Prostate gland (tissue), 2 donors: ENCODE measurements at places on chromosomes 5 and 9. TPM values are rescaled to one million over a fixed set of nuclear protein-coding genes. Genes with fewer than 3 reads are reported as not detected.

DNA sequence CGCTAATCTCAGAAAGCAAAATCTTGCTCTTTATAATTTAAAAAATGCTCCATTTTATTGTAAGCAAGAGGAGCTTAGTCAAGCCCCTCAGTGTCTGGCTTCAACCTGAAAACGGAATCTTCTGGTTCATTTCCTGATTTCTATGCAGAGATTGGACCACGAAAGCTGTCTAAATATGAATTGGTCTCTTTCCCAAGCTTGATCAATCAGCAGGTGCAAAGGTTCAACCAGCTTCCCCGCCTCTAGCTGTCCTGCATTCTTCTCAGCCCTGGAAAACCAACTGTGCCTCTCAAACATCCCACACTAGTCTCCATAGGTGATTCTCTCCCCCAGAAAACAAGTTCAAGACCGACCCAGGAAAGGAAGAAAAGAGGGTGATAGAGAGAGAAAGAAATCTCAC, 34.5 kb downstream of the FNBP1 start:
- H3K4me3 ChIP-seq: no peak overlapping the region
- no peaks in the 10 kb centered on the region for H3K36me3 ChIP-seq
- no peaks in the 10 kb centered on the region for H3K27me3 ChIP-seq
- H3K4me1 ChIP-seq: no peaks in the 10 kb centered on the region
- DNase-seq: no peak

GRCh38 chr5:95217351-95217750, 67.5 kb downstream of the MCTP1 start:
- H3K4me3 ChIP-seq: no peak overlapping the region
- no peaks in the 10 kb centered on the region for H3K36me3 ChIP-seq
- H3K27ac ChIP-seq: no peak overlapping the region
- no peak for DNase-seq
- no peaks in the 10 kb centered on the region for H3K4me1 ChIP-seq
- no peaks in the 10 kb centered on the region for H3K27me3 ChIP-seq

- no peaks in the 10 kb centered on the region for H3K4me1 ChIP-seq
- no peaks in the 10 kb centered on the region for H3K36me3 ChIP-seq
- H3K27me3 ChIP-seq: no peaks in the 10 kb centered on the region
These were observed 56.2 kb downstream of the CTNNA1 start for GRCh38 chr5:138809391-138809790.

DNA sequence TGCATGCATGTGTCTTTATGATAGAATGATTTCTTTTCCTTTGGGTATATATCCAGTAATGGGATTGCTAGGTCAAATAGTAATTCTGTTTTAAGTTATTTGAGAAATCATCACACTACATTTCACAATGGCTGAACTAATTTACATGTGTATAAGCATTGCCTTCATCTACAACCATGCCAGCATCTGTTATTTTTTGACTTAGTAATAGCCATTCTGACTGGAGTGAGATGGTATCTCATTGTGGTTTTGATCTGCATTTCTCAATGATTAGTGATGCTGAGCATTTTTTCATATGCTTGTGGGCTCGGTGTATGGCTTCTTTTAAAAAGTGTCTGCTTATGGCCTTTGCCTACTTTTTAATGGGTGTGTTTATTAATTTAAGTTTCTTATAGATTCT, 102.3 kb upstream of the CCDC112 start:
- no peaks in the 10 kb centered on the region for H3K4me1 ChIP-seq
- no peaks in the 10 kb centered on the region for H3K36me3 ChIP-seq
- no peak overlapping the region for H3K4me3 ChIP-seq
- no peak overlapping the region for H3K27ac ChIP-seq
- H3K27me3 ChIP-seq: no peaks in the 10 kb centered on the region

DNA sequence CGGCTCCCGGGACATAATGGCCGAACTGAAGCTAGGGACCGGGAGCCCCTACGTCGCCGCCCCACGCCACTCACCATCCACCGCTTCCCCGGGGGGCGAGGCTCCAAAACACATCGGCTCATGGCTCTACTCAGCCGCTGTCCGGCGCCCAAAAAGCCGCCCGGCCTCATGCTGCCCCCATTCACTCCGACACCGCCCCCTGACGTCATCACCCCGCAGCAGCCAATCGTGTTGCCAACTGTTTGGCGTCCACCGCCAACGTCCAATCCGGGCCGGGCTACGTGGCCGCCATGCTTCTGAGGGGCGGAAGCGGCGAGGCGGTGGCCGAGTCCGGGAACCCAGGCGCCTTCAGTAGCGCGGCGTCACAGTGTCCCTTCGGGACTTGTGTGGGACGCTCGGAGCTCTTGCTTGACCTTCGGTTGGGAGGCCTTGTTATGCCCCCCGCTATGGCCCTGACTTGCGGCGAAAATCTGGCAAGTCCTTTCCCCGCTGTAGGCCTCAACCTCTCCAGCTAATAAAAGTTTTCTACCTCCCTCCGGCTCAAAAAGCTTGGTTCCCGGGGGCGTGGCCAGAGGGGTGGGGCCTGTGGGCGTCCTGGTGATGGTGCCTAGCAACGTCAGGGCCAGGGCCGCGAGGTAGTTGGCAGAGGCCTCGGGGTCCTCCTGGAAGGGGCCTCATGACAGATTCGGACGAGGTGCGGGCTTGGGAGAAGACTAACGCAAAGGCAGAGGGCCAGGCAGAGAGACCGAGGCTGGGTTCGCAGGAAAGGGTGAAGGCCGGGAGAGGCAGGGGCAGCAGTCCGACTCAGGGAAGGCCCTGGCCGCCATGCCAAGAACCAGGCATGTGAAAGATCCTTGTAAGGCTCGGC, at the start of the genes PTRH1 and TTC16:
TSS of gene PTRH1 (minus strand) at position 194 of the 868 bp plus-strand sequence. CDS start at position 170, 24 bp downstream.
TSS of gene TTC16 (plus strand) at position 610 of the 868 bp plus-strand sequence. CDS start at position 677, 67 bp downstream.
- H3K27me3 ChIP-seq: no peaks in the 10 kb centered on the region
- peak within 1 kb of the TSS; percentile 86 for H3K27ac ChIP-seq
- DNase-seq: peak; percentile 97
- H3K36me3 ChIP-seq: no peaks in the 10 kb centered on the region

- no peaks in the 10 kb centered on the region for H3K36me3 ChIP-seq
- H3K27me3 ChIP-seq: no peaks in the 10 kb centered on the region
- no peak overlapping the region for H3K4me3 ChIP-seq
- H3K27ac ChIP-seq: no peak overlapping the region
- DNase-seq: no peak
These were observed 23.5 kb downstream of the NTNG2 start for GRCh38 chr9:132185073-132186009.

DNA sequence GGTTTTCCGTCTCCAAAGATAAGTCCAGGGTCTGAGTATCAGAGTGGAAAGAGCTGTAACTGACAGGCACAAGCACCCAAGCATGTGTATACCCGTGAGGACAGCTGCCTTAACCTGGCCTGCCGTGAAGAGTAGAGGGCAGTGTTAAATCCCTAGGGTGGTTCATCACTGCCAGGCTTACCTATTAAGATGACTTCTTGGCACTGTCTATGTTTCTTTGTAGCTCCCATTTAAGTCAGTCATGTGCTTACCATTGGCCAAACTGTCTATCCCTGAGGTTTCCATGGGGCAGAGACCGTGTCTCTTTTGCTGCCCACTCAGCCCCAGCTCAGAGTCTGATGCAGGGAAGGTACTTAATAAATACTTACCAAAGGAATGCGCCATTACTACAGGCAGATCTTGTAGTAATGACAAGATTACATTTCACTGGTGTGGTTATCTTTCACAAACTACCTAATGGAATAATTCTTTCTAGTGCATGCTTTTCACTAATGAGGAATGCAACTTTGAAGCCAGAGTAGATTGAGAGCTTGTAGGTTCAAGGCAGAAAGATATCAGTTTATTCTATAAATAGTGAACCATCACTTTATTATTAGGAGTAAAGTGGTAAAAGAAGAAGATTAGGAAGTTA, 64.2 kb downstream of the SNX24 start:
- no peak overlapping the region for H3K4me3 ChIP-seq
- H3K4me1 ChIP-seq: no peaks in the 10 kb centered on the region
- no peaks in the 10 kb centered on the region for H3K36me3 ChIP-seq
- no peak overlapping the region for H3K27ac ChIP-seq

GRCh38 chr9:18618862-18619261, 144.9 kb downstream of the ADAMTSL1 start:
- no peaks in the 10 kb centered on the region for H3K36me3 ChIP-seq
- no peak for DNase-seq
- no peaks in the 10 kb centered on the region for H3K4me1 ChIP-seq
- H3K27me3 ChIP-seq: no peaks in the 10 kb centered on the region

DNA sequence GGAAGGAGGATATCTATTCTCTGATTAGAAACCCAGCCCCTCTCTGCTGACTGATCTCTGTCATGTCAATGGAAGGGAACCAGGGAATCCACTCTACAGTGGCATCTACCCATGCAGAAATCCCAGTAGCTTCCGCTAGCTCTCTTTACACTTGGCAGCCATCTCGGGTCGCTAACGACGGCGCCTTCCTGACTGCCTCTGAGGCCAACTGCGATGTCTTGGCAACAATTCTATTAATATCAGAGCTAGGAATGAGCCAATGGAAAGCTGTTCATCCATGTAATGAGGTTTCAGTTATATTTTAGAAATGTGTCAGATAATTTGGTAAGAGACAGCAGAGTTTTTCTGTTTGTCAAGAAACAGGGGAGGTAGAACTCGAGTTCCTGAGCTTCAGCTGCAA, 67.6 kb upstream of the ATP10B start:
- H3K4me1 ChIP-seq: no peaks in the 10 kb centered on the region
- H3K36me3 ChIP-seq: no peaks in the 10 kb centered on the region
- DNase-seq: no peak
- H3K27me3 ChIP-seq: no peaks in the 10 kb centered on the region

GRCh38 chr9:85258823-85259370, 482.9 kb downstream of the AGTPBP1 start:
- no peaks in the 10 kb centered on the region for H3K4me1 ChIP-seq
- H3K36me3 ChIP-seq: no peaks in the 10 kb centered on the region
- H3K27ac ChIP-seq: no peak overlapping the region
- peak; percentile 16 for DNase-seq

DNA sequence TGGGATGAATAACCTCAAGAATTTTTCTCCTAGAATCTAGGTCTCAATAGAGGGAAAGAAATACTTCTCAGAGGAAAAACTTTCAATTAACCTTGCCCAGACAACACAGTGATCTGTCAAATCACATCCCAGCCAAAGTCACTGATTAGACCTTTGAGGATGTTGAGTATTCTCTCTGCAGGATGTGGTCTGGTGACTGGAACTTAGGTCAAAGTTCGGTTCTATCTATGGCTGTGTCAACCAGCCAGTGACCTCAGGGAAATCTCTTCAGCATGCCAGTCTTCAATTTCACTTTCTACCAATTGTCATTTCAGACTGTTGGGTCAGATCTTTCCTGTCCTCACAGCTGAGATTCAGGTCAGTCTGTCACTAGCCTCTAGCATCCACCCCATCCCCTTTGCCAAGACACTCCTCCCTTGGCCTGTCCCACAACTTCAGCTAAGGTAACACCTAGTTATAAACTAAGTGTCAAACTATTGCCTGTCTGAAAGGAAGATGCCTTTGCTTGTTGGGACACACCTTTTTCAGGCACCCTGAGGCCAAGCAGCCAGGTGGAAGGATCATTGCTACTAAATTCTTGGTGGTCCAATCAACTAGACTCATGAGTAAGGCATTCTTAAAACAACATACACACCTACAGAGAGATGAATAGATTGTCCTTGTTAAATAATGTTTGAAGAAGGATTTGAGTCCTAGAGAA, 156.3 kb upstream of the FST start:
- no peak overlapping the region for H3K4me3 ChIP-seq
- H3K36me3 ChIP-seq: no peaks in the 10 kb centered on the region
- H3K4me1 ChIP-seq: no peaks in the 10 kb centered on the region

GRCh38 chr9:105503881-105504280, 54.0 kb upstream of the FKTN start:
- DNase-seq: no peak
- H3K36me3 ChIP-seq: no peaks in the 10 kb centered on the region
- no peaks in the 10 kb centered on the region for H3K27me3 ChIP-seq
- H3K27ac ChIP-seq: no peak overlapping the region
- H3K4me1 ChIP-seq: no peaks in the 10 kb centered on the region

GRCh38 chr9:89978185-89978584, 373.4 kb downstream of the GADD45G start:
- H3K27ac ChIP-seq: no peak overlapping the region
- no peaks in the 10 kb centered on the region for H3K27me3 ChIP-seq
- H3K4me1 ChIP-seq: no peaks in the 10 kb centered on the region
- DNase-seq: no peak

GRCh38 chr9:115838417-115838816, 315.2 kb upstream of the PAPPA start:
- H3K36me3 ChIP-seq: no peaks in the 10 kb centered on the region
- H3K4me1 ChIP-seq: no peaks in the 10 kb centered on the region
- DNase-seq: no peak

DNA sequence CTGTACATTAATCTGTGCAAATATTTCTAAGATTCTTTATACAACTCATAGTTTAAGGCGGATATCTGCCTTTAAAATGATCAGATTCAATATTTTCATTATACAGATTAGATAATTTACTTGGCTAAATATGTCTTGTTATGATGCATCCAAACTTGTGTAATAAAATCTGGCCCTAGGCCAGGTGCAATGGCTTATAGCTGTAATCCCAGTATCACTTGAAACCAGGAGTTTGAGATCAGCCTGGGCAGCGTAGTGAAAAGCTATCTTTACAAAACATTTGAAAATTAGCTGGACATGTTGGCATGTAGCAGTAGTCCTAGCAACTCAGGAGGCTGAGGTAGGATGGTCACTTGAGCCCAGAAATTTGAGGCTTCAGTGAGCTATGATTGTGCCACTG, 2002.2 kb upstream of the ACO1 start:
- no peak overlapping the region for H3K27ac ChIP-seq
- H3K36me3 ChIP-seq: no peaks in the 10 kb centered on the region
- no peaks in the 10 kb centered on the region for H3K27me3 ChIP-seq
- no peaks in the 10 kb centered on the region for H3K4me1 ChIP-seq

DNA sequence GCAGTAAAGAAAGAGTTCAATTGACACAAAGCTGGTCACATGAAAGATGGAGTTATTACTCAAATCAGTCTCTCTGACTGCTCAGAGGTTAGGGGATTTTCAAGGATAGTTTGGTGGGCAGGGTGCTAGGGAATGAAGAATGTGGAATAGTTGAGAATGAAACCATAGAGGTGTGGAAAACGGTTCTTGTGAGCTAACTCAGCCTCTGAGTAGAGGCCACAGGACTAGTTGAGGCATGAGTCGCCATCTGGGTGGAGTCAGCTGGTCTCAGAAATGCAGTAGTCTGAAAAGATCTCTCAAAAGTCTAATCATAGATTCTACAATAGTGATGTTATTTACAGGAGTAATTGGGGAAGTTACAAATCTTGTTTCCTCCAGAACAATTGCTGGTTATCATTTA, 178.9 kb upstream of the SPEF2 start:
- no peaks in the 10 kb centered on the region for H3K27me3 ChIP-seq
- DNase-seq: no peak
- H3K4me1 ChIP-seq: no peaks in the 10 kb centered on the region

- H3K27ac ChIP-seq: no peak overlapping the region
- H3K36me3 ChIP-seq: no peaks in the 10 kb centered on the region
- no peak overlapping the region for H3K4me3 ChIP-seq
- no peak for DNase-seq
- peaks cover 6% of the 10 kb centered on the region for H3K4me1 ChIP-seq
- no peaks in the 10 kb centered on the region for H3K27me3 ChIP-seq
These were observed 60.8 kb upstream of the RNU6ATAC start for GRCh38 chr9:134225186-134225585.

Gene GPRIN1
- 0.14 TPM for total RNA-seq

Gene PCDHA9
- 0.14 TPM for total RNA-seq

Gene SPRY4
- total RNA-seq: 7.5 TPM

Gene CMYA5
- total RNA-seq: 13.8 TPM

Gene SHC3
- total RNA-seq: 0.59 TPM

Gene MLANA
- total RNA-seq: not detected

Gene CTNND2
- total RNA-seq: 11.2 TPM

Gene ORM1
- total RNA-seq: not detected

Gene SEMA5A
- total RNA-seq: 21.7 TPM
